Sigmoid colon (tissue), 7 donors: ENCODE measurements at places on chromosomes 16 and 17. TPM values are rescaled to one million over a fixed set of nuclear protein-coding genes. Genes with fewer than 3 reads are reported as not detected.

The PPP1R1B gene
- polyA plus RNA-seq: 280 TPM

The ABI3 gene
- polyA plus RNA-seq: 7.8 TPM

The PIPOX gene
- polyA plus RNA-seq: not detected

The RFNG gene
- polyA plus RNA-seq: 13.6 TPM

The TNS4 gene
- 1.2 TPM for polyA plus RNA-seq

The RASL10B gene
- polyA plus RNA-seq: 1.8 TPM
